ENCODE measurements at places on chromosomes 16 and 17.

GRCh38 chr16:11996433-11997330 is 20.1 kb downstream of the SNX29 start:
- DNase-seq: no peak

DNA sequence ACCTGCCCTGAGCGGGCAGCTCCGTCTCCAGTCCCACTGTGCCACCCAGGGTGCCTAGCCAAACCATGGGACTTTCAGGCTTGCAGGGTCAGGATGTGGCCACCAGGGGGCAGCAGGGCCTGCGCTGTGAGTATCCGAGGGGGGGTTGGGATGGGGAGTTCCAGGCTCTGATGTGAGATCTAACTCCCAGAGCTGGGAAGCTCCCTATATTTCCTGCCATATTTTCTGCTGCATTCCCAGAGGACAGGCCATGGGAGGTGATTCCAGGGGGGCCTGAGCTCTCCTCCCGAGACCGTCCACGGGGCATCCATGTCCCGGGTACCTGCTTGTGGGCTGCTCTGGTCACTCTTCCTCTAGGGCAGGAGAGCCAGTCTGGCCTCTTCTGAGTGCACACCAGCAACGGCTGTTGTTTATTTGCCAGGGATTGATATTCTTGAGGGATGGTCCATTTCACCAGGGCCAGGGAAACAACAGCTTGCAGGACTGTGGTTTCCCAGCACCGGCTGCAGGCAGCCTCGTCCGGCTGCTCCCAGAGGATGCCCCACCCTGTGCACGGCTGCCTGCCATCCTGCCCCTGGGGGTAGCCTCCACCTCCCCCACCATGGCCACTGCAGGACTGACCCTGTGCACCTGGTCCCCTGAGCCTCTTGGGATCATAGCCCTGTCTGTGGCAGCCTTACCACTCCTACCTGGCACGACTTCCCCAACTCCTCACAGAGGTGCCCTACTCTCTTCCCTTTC is 1.2 kb downstream of the GPR142 start:
- peak; percentile 82 for DNase-seq

- DNase-seq: no peak
These were observed 61.0 kb upstream of the ELAC2 start for GRCh38 chr17:13078591-13079385.

DNA sequence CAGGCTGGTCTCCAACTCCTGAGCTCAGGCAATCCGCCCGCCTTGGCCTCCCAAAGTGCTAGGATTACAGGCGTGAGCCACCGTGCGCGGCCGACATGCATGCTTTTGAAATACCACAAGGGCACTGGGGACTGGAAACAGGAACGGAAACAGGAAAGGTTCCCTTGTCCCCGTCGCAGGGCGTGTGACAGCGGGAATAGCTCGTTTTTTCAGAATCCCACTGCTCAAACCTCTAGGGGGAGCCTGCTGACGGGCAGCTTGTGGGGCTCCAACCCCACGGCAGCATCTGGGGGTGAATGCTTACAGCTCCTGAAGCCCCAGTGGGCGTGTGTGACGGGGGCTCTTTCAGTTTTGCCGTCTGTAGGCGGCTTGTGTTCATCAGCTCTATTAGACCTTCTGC is 18.8 kb upstream of the ASGR2 start:
- DNase-seq: no peak

GRCh38 chr16:85752511-85753420 is 1.9 kb upstream of the C16orf74 start:
- peak; percentile 57 for DNase-seq

DNA sequence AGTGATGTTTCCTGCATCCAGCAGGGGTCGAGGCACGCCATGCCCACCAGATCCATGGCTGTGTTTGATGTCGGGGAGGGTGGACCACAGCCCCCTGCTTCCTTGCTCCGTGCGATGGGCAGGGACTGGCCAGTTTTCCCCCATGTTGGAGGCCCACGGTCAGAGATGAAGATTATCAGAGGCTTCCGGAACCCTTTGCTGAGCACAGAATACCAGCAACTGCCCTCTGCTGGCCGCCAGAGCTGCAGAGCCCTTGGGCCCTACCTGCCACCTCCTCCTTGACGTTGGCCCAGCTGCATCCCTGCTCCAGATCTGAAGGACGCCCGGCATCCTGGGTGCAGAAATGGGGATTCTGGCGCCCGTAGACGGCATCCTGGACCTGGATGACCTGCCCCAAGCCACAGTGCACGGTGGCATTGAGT is 23.7 kb upstream of the BCO1 start:
- peak; percentile 28 for DNase-seq

DNA sequence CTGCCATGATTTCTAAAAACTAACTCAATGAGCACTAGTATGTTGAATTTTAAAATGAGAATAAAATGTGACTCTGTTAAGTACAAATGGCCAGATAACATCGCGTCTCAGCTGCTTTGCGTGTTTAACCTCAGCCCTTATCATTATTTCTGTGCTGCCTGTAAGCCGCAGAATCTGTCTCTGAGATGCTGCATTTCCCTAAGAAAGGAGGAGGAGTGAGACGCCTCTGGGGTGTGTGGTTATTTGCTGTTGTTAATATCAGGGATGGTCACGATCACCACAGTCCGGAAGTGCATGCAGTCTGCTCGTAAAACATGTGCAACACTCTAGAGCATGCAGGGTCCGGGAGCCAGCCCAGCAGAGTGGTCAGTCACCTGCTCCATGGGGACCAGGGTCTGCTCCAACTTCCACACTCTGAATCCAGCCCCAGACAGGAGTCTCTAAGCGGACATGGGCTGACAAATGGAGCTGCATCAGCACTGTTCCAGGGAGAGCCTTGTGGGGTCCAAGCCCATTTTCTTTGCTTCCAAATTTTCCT is 342.5 kb downstream of the MAF start:
- DNase-seq: no peak

GRCh38 chr17:37133136-37133535 is 184.4 kb downstream of the AATF start:
- no peak for DNase-seq

DNA sequence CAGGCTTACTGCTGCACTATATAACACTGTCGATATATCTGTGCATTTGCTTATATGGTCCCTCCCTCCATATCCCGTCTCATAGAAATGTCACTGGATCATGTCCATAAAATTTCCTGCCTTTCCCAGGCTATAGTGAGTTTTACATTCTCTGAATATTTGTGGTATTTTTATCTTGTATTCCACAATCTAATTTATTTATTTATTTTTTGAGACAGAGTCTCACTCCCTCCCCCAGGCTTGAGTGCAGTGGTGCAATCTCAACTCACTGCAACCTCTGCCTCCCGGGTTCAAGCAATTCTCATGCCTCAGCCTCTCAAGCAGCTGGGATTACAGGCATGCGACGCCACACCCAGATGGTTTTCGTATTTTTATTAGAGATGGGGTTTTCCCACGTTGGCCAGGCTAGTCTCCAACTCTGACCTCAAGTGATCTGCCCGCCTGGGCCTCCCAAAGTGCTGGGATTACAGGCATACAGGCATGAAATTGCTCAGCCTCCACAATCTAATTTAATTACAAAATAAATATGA is 12.9 kb downstream of the TRIM37 start:
- peak; percentile 33 for DNase-seq

GRCh38 chr17:43367737-43368242 is 31.0 kb upstream of the ARL4D start:
- peak; percentile 60 for DNase-seq

- DNase-seq: no peak
These were observed 12.3 kb upstream of the FASN start for GRCh38 chr17:82110298-82110697.

GRCh38 chr16:3971261-3971660 is 90.7 kb upstream of the CREBBP start:
- DNase-seq: no peak

- no peak for DNase-seq
These were observed 14.7 kb downstream of the LRRC75A start for GRCh38 chr17:16477255-16477654.

GRCh38 chr17:50199211-50199802 is 2.1 kb downstream of the COL1A1 start:
- no peak for DNase-seq

- no peak for DNase-seq
These were observed 31.7 kb downstream of the ERCC4 start for GRCh38 chr16:13951611-13952010.

- DNase-seq: no peak
These were observed 9.6 kb downstream of the MEFV start for GRCh38 chr16:3246876-3247275.

DNA sequence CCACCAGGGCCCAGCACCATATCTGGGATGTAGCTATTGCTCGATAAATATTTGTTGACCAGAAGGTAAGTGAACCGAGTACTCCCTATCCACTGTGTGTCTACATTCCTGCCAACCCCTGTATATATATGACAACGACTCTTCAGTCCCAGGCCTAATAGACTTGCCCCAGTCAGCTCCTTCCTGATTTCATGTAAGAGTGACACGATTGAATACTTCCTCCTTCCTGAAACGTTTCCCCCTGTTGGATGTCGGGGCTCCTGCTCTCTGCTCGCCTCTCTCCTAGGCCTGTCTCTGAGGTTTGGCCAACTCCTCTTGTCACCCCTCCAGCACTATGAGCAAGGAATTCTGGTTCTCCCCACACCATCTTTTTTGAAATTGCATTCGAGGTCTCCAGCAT is 178.9 kb downstream of the PRKCA start:
- DNase-seq: no peak

- DNase-seq: peak; percentile 77
These were observed 23.9 kb downstream of the ZNF213 start for GRCh38 chr16:3158510-3159314.

GRCh38 chr17:41326173-41327145 is 10.9 kb upstream of the KRTAP17-1 start:
- no peak for DNase-seq

GRCh38 chr17:62994931-62995330 is 28.9 kb downstream of the TANC2 start:
- no peak for DNase-seq

DNA sequence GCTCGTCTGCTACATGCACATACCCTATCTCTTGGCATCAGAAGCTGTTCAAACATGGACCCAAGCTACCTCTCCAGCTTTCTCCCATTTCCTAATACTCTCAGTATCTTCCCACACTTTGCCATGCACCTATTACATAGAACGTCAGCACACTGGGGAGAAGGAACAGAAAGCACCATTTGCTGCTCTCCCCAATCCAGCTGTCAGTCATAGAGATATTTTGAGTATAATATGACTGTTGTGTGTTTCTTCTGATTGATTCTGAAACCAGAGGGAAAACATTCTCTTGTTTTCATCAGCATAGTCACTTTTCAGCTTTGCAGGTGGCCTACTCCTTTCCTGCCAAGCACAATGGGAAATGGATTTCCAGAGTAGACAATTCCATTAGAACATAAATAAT is 107.1 kb downstream of the ADAMTS18 start:
- no peak for DNase-seq

All from HEK293T (cell line).